NCI-H2171 treated with DMSO at 0.1 percent for 48 hours (cell line): ENCODE measurements at places on chromosomes 2 and 18.

DNA sequence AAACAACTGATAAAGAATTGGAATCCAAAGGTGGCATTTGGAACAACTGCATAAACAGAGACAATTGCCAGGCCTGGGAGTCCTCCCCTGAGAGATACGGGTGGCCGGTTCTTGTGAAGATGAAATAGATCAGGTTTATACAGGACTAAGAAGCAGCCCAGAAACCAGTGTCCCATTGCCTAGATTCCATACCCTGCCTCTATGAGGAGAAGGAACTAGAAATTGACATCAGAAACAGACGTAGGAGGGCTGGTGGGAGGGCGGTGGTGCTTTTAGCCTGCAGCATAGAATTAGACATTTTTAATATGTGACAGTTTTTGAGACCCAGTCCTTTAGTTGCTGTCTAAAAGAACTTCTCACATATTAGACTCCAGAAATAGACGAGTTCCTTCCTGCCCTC lies 11.8 kb upstream of the SH3BP4 start:
- DNase-seq, result no peak

GRCh38 chr2:67070826-67071225 lies 326.3 kb upstream of the ETAA1 start:
- no peak for DNase-seq

DNA sequence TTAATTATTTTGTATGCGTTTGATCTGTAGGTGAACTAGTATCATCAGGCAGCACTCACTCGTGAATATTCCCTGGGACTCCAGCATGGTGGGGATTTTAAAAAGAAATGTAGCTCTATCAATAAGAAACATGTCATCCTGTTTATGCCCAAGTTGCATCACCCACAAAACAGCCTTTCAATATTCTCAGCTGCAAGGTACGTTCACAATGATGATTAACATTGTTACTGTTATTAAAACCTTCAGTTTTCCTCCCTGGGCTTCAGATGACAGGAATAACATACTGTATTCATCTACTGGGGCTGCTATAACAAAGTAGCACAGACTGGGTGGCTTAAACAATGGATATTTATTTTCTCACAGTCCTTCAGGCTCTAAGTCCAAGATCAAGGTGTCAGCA lies 87.9 kb upstream of the KLHL29 start:
- DNase-seq, result no peak

- no peak for DNase-seq
These were observed 166.3 kb downstream of the HDAC4 start for GRCh38 chr2:239234191-239235175.

GRCh38 chr18:72672364-72673184 lies 128.4 kb upstream of the CBLN2 start:
- DNase-seq, result peak; percentile 0

GRCh38 chr2:109669731-109670130 lies 55.6 kb downstream of the SOWAHC start:
- DNase-seq, result no peak

DNA sequence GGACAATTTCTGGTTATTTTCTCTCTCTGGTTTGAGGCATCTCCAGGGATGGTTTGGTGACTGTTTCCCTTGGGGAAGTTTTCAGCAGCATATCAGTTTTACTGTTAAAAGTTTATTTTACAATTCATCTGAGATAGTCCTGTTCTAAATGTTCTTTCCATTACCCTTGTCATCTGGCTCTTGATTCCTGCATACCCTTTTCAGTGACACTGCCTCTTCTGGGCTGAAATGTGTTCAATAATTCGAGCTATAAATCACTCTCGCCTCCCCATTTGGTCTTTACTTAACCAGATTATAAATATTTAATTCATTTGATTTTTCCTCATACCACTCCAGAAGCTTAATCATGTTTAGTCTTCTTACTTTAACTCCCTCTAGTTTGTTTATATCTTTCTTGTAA lies 9.5 kb downstream of the DCC start:
- no peak for DNase-seq

DNA sequence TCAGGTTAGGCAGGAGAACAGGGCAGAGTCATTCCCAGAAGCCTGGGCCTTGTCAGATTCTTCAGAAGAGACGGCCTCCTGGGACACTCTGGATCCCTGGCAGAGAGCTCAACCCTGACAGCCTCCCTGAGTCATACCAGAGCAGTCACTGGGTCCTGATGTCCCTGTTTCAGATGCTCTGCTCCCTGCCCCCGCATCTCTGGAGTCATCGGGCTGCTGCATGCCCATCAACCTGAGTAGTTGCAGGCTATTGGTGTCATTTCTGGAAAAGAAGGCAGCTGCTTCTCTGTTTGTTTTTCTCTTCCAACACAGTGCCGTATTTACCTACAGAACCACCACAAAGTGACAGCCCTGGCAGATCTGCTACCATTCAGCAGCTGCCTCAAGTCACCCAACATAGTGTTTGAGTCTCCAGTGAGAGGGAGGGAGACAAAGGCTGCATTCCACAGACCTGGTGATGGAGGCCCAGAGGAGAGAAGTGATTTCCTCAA lies 145.1 kb downstream of the B3GNT2 start:
- DNase-seq, result peak; percentile 92

GRCh38 chr2:218033208-218033589 lies 30.4 kb upstream of the TNS1 start:
- DNase-seq, result no peak

- DNase-seq, result no peak
These were observed 15.5 kb downstream of the CYP1B1 start for GRCh38 chr2:38060236-38061018.

GRCh38 chr18:26888259-26888658 lies 22.8 kb upstream of the AQP4 start:
- no peak for DNase-seq

DNA sequence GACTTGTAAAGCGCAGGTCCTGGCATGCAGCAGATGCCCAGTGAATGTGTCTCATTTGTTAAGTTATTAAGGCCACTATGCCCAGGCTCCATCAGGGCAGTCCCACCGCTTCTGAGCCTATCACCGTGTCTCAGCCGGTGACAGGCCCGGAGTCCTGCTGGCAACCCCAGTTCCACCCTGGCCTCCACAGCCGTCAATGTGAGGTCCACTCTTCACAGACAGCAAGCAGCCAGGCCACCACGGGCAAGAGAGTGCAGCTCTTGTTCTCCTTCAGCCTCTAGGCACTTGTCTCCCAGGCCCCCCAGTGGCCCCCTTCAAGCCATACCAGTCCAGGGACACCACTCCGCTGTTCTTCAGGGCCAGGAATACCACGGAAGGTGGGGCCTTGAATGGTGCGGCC lies 22.6 kb downstream of the CFAP65 start:
- DNase-seq, result no peak

DNA sequence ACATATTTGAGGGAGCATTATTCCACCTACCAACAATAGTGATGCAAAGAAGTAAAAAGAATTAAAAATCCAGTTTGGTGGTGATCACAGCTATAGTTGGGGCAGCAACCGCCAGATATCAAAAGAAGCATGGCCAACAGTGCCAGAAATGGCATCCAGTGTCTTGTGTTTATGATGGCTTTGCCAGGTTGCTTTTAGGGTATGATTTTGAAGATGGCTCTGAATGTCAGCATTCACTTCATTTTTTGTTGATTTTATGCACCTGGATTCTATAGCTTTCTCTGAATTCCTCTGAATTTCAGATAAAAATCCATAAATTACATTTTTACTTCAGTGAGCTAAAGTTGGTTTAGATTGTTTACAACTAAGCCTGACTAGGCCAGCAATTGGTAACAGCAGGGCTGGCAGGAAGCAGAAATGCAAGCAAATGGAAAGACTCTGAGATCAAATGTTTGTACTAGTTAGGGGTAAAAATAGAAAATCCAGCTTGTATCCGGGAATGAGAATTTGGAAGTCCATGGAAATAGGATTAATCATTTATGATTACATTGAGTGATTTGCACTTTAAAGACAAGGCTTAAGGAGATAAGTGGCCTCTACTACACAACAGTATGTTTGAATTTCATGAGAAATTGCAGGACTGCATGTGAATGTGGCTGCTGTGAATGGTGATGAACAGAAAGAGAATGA lies 40.4 kb downstream of the COL3A1 start:
- DNase-seq, result no peak

DNA sequence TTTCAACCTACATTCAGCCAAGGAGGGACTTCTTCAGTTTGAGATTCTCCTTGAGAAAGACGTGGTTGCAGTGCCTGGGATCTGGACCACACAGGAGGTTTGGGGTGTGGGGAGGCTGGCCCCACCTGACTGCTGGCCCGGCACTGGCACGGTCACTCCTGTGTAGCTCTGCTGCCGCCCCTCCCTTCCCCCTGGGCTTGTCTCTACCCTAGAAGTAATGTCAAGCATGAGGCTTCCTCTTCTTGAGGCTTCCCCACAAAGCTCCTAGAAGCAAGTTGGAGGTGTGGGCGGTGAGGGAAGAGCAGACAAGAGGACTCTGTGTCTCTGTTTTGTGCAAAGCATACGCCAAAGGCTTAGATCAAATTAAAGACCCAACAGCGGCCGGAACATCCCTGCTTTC lies 8.7 kb downstream of the KLHL29 start:
- no peak for DNase-seq

DNA sequence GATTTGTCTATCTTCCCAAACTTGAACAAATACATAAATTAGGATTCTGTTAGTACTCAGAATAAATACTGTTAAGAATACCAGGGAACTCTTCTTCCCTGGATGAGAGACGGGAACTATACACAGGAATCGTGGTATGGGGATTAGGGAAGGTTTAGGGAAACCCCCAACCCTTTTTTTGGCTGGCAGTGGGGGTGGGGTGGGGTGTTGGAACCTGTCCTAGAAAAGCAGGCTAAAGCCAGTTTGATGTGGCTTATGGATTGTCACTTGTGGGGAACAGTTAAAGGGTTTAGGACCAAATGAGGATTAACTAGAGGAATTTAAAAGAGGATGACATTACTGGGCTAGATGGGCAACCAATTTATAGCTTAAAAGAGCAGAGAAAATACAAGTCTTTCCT lies 1.8 kb downstream of the SLC4A10 start:
- no peak for DNase-seq

DNA sequence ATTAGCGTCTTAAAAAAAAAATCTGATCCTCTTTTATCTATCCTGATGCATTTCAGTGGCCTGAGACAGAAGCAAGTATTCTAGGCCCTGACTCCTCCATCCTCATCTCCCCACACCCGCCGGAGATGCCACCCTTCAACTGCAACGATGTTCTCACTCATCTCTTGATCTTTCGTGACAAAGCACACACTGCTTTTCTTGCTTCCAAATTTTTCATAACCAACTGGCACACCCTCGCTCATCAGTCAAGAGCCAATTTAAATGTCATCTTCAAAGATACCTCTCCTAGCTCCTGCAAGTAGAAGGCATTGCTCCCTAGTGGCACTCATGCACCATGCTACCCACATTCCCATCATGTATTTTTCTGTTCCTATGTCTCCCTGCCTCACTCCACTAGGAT lies 115.0 kb downstream of the STK39 start:
- DNase-seq, result no peak

GRCh38 chr2:222288590-222289277 lies 10.1 kb downstream of the PAX3 start:
- no peak for DNase-seq

DNA sequence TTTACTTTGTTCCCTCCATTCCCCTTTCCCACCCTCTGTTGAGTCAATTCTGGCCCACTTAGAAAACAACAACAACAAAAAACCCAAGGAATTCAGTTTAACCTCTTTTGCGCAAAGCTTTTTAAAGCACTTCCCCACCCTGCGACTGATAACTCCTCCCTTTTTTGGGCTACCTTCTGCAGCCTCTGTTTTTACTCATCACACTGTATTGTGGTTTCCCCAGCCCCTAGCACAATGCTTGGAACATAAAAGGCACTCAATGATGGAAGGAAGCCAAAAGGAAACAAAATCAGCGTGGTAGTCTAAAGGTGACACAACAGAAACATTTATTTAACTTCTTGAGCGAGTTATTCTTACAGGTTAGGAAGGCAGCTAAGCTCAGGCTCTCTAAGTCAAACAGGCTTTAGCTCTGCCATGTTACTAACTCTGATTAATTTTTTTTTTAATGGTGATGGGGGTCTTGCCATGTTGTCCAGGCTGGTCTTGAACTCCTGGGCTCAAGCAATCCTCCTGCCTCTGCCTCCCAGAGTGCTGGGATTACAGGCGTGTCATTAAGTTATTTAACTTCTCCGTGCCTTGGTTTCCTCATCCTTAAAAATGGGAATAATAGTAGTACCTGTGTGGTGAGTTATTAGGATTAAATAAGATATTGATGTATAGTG lies 1.3 kb downstream of the CEP68 start:
- DNase-seq, result peak; percentile 38

DNA sequence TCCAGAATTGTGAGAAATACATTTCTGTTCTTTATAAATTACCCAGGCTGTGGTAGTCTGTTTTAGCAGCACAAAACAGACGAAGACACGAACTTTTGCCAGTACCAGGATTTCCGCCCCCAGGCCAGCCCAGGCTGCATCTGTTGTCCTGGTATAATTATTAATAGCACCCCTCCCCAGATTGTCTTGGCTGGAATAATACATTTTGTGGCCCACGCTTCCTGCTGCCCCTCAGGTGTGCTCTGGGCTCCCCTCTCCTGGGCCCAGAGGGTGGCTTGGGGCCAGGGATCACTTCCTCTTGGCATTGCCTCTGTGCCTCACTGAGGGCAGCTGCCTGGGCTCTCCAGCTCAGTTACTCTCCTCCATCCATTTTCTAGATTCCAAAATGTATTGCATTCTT lies 102.1 kb upstream of the HS6ST1 start:
- DNase-seq, result no peak

- DNase-seq, result no peak
These were observed 35.6 kb upstream of the SYT4 start for GRCh38 chr18:43312891-43313290.

DNA sequence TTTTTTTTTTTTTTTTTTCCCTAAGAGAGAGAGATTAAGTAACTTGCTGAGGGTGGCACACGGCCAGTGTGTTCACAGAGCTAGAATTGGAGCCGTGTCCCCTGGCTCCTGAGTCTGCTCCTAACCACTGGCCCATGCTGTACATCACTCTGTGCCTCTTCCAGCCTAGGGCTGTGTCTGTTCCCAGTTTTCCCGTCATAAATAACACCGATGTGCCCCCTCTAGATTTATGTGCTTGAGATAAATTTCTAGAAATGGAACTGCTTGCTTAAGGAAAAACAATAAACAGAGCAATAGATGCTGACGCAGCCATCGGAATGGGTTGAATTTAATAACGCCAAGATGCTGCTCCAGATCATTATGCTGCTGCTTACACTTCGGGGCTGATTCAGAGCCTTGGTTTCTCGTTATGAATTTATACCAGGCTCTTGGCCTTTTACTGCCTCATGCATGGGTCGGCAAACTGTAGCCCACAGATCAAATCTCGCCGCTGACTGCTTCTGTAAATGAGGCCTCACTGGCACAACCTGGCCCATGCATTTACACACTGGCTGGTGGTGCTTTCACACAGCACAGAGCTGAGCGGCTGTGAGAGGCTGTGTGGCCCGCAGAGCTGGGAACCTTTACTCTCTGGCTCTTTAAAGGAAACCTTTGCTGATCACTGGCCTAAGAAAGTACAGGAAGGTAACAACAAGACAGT lies 58.1 kb downstream of the NDUFA10 start:
- no peak for DNase-seq

- no peak for DNase-seq
These were observed 39.1 kb downstream of the SH3RF3 start for GRCh38 chr2:109168086-109168485.
